ENCODE measurements at places on chromosomes 4 and X. TPM values are rescaled to one million over a fixed set of nuclear protein-coding genes. Genes with fewer than 3 reads are reported as not detected.

GRCh38 chrX:31499109-31499508, 427.3 kb upstream of the FTHL17 start:
- no peak for DNase-seq

DNA sequence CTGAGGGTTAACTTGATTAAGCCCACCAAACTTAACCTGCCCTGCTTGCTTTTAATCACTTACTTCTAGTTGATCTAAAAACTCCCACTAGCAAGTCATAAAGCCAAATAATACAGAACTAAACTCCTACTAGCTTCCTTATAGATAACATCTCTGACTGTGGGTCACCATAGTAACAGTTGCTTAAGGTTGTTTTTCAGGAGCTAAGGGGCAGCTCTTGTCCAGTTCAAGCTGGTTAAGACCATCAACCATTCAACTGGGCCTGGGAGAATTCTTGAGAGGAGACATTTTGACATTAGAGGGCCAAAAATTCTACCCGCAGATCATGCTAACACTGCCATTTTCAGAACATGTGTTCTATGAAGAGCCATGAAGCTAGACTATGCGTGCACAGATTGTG, 67.0 kb downstream of the UCHL1 start:
- no peak for DNase-seq

GRCh38 chr4:6115746-6116586, 84.4 kb downstream of the JAKMIP1 start:
- no peak for DNase-seq

The ARHGAP6 gene
- 10.1 TPM for total RNA-seq

The DBET gene
- total RNA-seq, result not detected

The ERVMER34-1 gene
- 1.6 TPM for total RNA-seq
